ENCODE measurements at places on chromosomes 1 and 21.

DNA sequence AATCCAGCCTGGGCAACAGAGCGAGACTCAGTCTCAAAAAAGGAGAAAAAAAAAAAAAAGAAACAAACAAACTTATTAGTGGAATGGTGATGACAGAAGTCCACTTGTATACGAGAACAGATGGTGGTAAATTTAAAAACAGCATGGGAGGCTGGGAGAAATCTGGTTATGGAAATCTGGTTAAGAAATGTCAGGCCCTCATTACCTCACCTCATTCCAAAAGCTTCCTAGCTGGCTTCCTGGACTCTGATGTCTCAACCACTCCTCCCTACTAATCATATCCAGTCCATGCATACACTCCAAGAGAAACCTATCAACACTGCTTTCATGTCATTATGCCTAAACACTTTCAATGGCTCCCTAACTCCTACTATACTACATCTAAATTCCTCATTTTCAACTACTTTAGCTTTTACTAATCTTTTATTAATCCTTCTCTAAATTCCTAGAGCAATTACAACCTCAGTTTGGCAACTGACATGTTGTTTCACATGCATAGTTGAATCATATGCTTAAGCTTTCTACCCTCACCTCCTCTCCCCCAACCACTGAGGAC is 52.9 kb downstream of the FOXJ3 start:
- DNase-seq = no peak

DNA sequence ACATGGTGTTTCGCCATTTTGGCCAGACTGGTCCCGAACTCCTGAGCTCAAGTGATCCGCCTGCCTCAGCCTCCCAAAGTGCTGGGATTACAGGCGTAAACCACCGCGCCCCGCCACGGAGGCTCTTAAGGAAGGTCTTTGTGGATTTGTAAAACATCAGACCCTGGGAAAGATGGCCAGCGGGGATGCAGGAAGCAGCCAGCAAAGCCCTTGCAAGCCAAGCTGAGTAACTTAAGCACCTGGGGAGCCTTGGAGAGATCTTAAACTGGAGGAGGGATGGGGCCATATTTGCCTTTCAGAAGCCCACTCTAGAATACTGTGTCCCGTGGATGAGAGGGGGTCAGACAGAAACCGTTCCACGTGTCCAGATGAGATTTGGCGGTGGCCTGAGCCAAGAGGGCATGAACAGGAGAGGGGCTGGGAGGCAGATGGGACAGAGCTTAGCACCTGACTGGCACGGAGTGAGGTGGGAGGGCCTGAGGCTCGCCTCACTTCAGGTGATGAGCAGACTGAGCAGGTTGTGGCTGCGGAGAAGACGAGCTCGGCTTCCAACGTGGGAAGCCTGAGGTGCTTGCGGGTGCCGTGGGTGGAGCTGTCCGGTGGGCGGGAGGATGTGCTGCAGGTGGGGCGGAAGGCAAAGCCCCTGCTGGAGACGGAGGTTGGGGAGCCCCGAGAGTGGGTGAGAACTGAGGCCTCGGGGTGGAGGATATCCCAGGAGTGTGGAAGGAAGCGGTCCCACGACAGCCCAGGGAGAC is 11.7 kb downstream of the C1orf216 start:
- DNase-seq = peak; percentile 2

- DNase-seq = no peak
These were observed 49.5 kb downstream of the DR1 start for GRCh38 chr1:93395195-93395594.

DNA sequence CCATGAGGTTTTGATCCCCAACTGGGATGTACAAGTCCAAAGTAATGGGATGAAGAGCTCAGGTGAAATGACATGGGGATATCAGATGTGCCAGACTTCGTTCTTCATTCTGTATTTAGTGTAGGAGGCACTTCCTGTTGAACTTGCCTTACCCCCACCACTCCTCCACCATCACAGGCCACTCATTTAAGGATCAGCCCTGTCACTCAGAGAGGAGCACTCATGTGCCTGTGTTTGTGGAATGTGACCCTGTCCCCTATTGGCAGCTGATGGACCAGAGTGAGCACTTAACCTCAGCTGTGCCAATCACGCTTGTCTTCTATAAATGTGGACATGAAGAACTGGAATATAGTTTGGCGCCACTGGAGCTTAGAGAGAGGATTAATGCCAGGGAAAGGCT is 91.4 kb upstream of the CTTNBP2NL start:
- DNase-seq = no peak

DNA sequence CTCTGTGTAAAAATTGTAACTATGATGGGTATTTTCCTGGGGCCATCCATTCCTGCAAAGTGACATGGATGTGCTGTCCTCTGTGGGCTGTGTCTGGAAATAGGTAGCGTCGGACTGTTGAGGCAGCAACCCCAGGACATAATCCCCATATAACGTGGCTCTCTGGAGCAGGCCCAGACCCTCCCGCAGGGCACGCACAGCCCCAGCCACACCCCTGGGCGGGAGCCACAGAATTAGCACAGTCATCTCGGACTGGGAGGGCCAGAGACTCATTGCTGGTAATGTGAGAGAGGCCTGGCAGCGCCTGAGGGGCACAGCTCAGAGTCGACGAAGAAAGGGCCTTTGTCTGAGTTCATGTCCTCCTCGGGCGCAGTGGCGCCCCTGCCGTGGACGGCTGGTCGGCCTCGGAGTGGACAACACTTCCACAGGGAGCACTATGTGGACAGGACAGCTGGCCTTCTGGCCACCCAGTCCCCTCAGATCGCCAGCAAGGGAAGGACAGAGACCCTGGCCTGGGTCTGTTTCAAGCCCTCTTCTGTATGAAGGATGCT is 20.1 kb downstream of the SIM2 start:
- DNase-seq = no peak

GRCh38 chr1:116259663-116260062 is 113.4 kb upstream of the ATP1A1 start:
- DNase-seq = no peak

- no peak for DNase-seq
These were observed 411 bp downstream of the FAM229A start for GRCh38 chr1:32361674-32362473.

GRCh38 chr1:36722871-36723270 is 240.2 kb upstream of the CSF3R start:
- DNase-seq = no peak

DNA sequence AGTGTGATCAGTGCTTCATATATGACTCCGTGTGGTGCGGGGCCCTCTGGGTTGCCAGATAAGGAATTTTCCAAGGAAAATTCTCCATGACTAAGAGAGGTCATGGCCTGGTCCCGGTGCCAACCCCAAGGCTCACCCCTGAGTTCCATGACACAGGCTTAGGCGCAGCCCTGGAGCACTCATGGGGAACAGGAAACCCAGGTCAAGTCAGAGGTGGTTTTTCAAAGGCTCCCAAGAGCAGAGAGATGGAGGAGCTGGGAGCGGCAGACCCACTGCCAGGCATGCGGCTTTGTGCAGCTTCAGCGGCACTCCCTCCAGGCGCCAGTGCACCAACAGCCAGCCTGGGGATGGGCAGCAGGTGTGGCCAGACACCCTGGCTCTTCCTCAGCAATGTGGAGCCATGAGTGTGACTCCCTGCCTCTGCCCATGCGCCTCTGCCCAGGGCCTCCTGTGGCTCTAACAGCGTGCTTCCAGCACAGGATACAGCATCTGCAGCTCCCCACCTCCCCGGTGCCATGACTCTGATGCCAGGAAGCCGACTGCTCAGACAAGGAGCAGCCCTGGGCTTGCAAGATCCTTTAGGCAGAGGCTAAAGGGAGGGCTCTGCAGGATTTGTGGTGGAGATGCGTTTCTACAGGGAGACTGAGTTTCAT is 47.3 kb downstream of the GPR161 start:
- no peak for DNase-seq

GRCh38 chr1:225860107-225860506 is 22.1 kb downstream of the TMEM63A start:
- no peak for DNase-seq

DNA sequence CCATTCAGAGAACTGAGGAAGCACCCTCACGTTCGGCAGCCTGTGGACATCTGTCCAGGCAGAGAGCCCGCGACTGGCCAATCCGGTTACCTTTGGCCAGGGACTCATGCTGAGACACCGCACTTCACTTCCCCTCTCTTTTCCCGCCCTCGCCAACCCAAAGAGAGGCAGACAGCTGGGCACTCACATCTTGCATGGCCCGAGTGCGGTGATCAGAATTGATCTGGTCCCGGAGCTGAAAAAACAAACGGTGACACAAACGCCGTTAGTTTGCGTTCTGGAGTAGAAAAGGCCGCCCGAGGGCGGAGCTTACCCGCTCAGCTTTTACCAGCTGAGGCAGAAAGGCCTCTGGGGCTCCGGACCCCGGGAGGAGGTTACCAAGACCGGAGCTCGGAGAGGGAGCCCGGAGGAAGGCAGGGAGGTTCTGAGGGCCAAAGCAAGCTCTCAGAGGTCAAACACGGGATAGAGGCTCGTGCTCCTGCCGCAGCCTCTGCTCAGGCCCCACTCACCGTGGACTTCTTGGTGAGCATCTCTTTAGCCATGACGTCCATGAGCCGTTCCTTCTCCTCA is 376 bp downstream of the SF3A3 start:
- peak; percentile 35 for DNase-seq

GRCh38 chr1:118977600-118977999 is 10.5 kb downstream of the TBX15 start:
- DNase-seq = no peak

- DNase-seq = peak; percentile 94
These were observed at the start of gene STRIP1 for GRCh38 chr1:110034451-110035235. STRIP1 (plus strand) TSS chr1:110034624; CDS start chr1:110034638, 14 bp downstream.

- no peak for DNase-seq
These were observed 216.2 kb downstream of the SETD4 start for GRCh38 chr21:35843911-35844667.

DNA sequence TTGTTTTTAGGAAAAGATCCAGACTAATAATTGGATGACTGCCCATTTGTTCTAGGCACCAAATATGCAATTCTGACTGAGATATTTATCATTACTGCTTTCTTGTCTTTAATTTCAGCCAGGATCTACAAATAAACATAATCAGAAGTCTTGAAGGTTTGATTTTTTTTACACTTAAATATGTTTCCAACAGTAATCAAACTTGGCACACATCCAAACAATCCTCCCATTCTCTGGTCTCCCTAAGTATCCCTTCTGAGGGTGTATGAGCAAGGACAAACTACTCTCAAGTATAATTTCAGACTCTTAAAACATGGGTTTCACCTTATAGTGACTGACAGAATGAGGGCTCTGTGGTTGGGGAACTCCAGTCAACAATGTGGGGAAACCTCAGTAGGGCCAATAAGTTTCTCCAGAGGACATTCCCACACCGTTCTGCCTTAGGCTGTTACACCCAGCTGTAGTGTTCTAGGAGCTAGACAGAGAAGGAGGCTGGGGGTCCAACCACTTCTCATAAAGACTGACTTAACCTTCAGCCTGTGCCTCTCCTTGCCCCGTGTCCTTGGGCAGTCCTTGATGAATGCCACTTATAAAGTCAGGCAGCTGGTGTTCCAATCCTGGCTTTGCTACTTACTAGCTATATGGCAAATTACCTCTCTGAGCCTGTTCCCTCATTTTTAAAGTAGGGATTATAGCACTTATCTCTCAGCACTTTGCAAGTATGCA is 1.5 kb upstream of the PALMD start:
- DNase-seq = no peak
